ENCODE measurements at places on chromosomes 4 and X. TPM values are rescaled to one million over a fixed set of nuclear protein-coding genes. Genes with fewer than 3 reads are reported as not detected.

- no peak overlapping the region for H3K4me3 ChIP-seq
- no peaks in the 10 kb centered on the region for H3K4me1 ChIP-seq
Measured at GRCh38 chr4:40182001-40182400, 14.8 kb upstream of the RHOH start.

GRCh38 chr4:36230534-36230933 is 13.8 kb downstream of the ARAP2 start:
- H3K27ac ChIP-seq = no peak overlapping the region
- no peaks in the 10 kb centered on the region for H3K36me3 ChIP-seq
- no peaks in the 10 kb centered on the region for H3K4me1 ChIP-seq

- peaks cover 6% of the 10 kb centered on the region for H3K36me3 ChIP-seq
- no peak overlapping the region for H3K4me3 ChIP-seq
- H3K4me1 ChIP-seq = peaks cover 18% of the 10 kb centered on the region
- DNase-seq = no peak
- no peaks in the 10 kb centered on the region for H3K27me3 ChIP-seq
Measured at GRCh38 chr4:76998251-76998901, 48.8 kb downstream of the SEPTIN11 start.

The ENOX2 gene
- 18.8 TPM for total RNA-seq

Data from heart left ventricle (tissue), 16 donors.